ENCODE measurements at places on chromosomes 11 and 22. TPM values are rescaled to one million over a fixed set of nuclear protein-coding genes. Genes with fewer than 3 reads are reported as not detected.

DNA sequence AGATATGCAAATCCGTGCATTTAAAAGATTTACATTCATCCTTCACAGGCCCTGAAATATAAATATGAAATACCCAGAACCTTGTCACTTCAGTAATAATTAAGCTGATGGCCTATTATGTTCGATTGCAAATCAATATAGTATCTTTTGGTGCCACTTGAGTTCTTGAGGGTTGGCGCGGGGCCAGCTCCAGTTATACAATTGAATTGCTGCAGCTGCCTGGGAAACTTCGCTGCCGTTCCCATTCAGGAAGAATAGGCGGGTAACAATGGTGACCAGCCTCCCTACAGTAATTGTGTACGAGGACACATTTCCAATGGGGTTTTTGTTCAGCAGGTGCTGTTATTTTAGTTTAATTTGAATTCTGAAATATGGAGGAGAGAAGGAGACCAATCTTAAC is 451.2 kb downstream of the INSC start:
- H3K4me3 ChIP-seq = no peak overlapping the region
- no peaks in the 10 kb centered on the region for H3K4me1 ChIP-seq
- no peak overlapping the region for H3K27ac ChIP-seq
- no peak for DNase-seq
- no peaks in the 10 kb centered on the region for H3K27me3 ChIP-seq
- no peaks in the 10 kb centered on the region for H3K36me3 ChIP-seq

GRCh38 chr11:74820763-74821162 is 72.1 kb downstream of the RNF169 start:
- peaks cover 51% of the 10 kb centered on the region for H3K4me1 ChIP-seq
- no peak overlapping the region for H3K4me3 ChIP-seq
- H3K36me3 ChIP-seq = peaks cover 14% of the 10 kb centered on the region
- H3K27me3 ChIP-seq = no peaks in the 10 kb centered on the region

DNA sequence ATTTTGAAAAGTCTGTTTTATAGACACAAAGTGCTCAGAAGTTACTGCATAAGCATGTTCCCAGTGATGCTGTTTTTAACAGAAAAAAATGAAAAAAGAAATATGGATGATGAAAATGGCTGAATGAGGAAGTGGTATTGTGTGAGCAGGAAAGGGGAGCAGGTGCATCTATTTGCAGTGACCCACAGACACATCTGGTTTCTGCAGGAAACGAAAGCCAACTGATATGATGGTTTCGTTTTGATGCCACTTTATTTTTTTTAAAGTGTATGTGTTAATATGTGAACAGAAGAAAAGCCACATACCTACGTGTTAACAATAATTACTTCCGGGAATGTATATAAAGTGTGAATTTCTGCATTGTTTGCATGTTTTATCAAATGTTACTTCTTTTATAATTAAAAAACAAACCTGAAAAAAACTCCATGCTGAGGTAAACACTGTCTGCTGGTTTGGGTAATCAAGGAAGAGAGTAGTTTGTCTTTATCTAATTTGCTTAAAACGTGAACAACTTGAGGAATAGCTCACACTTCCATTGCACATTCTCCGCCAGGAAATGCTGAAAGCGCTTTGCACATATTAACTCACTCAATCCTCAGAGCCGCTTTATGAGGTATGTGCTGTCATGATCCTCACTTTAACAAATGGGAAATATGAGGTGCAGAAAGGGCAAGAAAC is 1335.9 kb downstream of the TBC1D22A start:
- DNase-seq = no peak
- H3K27me3 ChIP-seq = peaks cover 5% of the 10 kb centered on the region
- peaks cover 1% of the 10 kb centered on the region for H3K4me1 ChIP-seq
- H3K27ac ChIP-seq = no peak overlapping the region

- DNase-seq = no peak
- no peaks in the 10 kb centered on the region for H3K27me3 ChIP-seq
- H3K4me3 ChIP-seq = no peak overlapping the region
- peaks cover 5% of the 10 kb centered on the region for H3K4me1 ChIP-seq
- H3K27ac ChIP-seq = no peak overlapping the region
- H3K36me3 ChIP-seq = no peaks in the 10 kb centered on the region
These were observed 494.7 kb downstream of the BUD13 start for GRCh38 chr11:116278076-116278475.

- H3K27me3 ChIP-seq = no peaks in the 10 kb centered on the region
- no peaks in the 10 kb centered on the region for H3K36me3 ChIP-seq
- no peak overlapping the region for H3K27ac ChIP-seq
- DNase-seq = no peak
- no peaks in the 10 kb centered on the region for H3K4me1 ChIP-seq
These were observed 610.7 kb downstream of the JRKL start for GRCh38 chr11:97000481-97000880.

DNA sequence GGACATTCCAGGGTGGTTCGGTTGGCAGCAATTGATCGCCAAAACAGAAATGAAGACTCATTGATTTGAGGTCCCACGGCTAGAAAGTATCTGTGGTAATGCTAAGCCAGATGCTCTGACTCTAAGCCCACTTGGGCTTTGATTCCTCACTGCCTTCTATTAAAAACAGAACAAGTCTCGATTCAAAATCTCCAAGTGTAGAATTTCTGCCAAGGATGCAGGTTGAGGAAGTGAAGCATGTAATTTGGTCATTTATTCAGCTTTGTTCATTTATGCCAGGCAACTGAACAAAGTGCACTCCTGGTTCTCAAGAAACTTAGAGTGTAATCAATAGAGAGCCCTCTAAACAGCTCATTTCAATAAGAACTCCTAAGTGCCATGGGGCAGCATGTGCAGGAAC is 2.3 kb upstream of the CEP295 start:
- no peak overlapping the region for H3K4me3 ChIP-seq
- H3K27me3 ChIP-seq = no peaks in the 10 kb centered on the region
- H3K4me1 ChIP-seq = no peaks in the 10 kb centered on the region
- H3K27ac ChIP-seq = no peak overlapping the region
- H3K36me3 ChIP-seq = no peaks in the 10 kb centered on the region

Gene TMPRSS5
- 0.36 TPM for total RNA-seq

DNA sequence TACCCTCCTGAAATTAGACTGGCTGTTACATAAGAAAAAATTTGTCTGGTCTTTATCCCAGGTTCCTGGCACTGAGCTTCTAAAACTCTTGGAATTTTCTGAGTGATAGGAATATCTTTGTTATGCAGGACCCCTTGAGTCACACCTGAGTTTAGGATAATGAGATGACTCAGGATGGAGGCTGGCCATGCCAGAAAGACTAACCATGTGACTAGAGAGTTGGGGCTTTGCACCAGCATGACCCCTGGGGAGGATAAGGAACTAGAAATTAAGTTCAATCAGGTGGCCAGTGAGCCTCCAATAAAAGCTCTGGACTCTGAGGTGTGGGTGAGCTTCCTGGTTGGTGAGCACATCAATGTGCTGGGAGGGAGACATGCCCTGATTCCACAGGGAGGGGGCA is 88.1 kb downstream of the XRRA1 start:
- no peaks in the 10 kb centered on the region for H3K4me1 ChIP-seq
- H3K27ac ChIP-seq = no peak overlapping the region
- H3K36me3 ChIP-seq = peaks cover 20% of the 10 kb centered on the region
- no peak overlapping the region for H3K4me3 ChIP-seq

DNA sequence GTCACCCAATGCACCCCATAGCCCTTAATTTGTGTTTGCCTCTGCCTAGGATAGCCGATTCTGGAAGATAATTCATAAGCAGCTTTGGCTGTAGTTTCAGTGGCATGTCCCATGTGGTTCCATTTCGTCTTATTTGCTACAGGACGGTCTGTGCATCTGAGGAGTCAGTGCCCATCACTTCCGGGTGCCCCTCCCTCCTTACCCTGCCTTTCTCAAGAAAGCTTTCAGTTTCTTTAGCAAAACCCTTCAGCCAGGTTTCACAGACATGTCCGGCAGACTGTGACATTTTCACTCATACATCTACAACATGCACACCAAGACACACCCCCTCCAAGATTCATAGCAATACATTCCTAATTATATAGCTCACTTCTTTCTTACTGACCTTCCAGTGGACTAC is 14.3 kb downstream of the TP53AIP1 start:
- no peaks in the 10 kb centered on the region for H3K36me3 ChIP-seq
- H3K4me1 ChIP-seq = no peaks in the 10 kb centered on the region
- H3K27ac ChIP-seq = no peak overlapping the region
- H3K27me3 ChIP-seq = peaks cover 3% of the 10 kb centered on the region
- no peak for DNase-seq
